ACHN (cell line): ENCODE measurements at places on chromosomes 2 and 18.
A peak's percentile ranks its signal among the peaks of the same experiment; 100 is the strongest.

DNA sequence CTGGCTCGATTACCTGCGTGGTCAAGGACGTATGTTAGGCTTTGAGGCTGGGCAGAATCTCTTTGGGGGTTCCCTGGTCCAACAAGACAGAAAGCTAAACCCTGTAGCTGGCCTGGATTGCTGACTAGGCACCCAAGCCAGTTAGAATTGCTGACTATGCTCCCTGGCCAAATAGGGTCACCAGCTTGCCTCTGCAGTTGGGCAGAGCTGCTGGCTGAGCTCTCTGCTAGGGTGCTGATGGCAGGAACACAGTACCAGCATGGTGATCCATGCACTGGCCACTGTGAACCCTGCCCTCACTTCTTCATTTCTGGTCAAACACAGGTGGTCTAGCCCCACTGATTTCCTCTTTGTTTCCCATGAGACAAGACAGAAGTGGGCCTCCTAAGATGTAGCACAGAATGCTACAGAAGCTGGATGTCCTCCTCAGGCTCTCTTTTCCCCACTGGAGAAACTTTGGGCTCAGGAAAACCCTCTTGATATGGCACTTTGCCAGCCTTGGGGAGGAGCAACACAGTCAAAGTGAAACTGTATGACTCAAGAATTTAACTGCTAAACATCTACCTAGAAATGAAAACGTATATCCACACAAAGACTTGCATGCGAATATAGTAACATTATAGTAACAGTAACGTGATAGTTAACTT, 20.8 kb downstream of the SP140L start:
- DNase-seq: peak; percentile 20

DNA sequence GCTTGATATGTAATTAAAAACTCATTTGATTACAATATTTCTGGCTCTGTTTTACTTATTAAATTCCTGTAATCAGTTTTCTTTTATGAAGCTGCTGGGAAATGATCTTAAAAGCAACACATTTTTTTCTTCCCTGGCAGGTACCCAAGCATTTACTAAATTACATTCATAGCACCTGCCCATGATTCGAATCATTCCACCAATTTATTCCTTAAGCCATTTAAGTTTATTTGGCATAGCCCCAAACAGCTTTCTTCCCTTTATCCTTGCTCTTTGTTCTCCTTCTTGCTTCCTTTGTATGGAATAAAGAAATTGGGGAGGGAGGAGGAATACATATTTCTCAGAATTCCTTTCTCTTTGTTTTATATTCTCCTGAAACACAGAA, 241.3 kb downstream of the AGPS start:
- no peak for DNase-seq

DNA sequence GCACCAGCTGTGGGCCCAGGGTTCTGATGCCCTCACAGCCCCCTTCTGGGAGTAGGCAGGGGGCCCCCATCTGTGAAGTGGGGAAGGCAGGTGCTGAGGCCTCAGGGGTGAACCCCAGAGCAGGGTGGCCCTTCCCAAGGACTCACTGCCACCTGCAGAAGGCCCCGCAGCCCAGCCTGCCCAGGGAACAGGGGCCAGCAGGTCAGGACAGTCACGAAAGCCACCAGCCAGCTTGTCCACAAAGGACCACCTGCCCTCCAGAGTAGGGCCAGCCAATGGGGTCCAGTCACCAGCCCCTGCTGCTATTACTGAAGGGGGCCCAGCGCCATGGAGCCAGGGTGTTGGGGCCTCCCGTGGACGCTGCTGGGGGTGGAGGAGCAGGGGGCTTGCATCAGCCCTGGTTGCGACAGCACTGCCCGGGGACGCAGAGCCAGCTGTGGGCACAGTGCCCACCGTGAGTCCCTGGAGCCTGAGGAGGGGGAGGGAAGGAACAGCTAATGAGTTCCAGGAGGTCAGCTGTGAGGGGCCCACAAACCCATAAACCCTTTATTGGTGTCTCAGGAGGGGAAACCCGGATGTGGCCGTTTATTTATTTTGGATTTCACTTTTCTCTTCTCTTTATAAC, 11.5 kb upstream of the SNED1 start:
- no peak for DNase-seq

DNA sequence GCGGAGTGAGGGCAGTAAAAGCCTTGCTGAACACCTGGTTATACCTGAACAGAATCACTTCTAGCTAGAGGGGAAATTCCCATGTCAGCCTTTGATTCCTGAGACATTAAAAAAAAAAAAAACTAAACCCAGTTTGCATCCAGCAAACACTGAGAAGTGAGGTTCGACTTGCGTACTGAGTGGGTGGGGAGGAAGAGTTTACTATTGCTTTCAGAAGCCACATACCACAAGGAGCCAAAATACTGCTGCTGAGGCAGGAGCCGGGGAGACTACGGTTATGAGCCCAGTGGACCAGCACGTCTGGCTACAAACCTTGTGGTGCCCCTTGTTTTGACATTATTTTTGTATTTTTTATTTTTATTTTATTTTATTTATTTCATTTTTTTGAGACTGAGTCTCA, 2.7 kb downstream of the COLEC11 start:
- DNase-seq: no peak

- DNase-seq: no peak
These were observed 14.7 kb downstream of the ZC3H6 start for GRCh38 chr2:112290088-112290487.

DNA sequence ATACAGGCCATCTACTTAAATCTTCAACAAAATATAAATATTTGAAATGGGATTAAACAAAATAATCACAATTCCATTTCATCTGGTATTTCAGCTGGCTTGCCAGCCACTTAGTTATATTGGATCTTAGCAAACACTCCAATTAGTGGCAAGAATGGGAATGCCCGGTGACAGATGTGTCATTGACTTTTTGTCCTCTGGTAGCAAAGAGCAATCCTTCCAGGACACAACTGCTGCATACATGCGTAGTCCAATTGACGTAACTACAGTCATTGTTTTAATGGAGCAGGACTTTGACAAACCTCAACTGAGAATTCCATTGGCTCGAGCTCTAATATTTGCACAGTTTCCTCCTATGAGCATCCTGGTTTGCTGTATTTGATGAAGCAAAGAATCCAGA, 69.9 kb downstream of the RNF152 start:
- no peak for DNase-seq

DNA sequence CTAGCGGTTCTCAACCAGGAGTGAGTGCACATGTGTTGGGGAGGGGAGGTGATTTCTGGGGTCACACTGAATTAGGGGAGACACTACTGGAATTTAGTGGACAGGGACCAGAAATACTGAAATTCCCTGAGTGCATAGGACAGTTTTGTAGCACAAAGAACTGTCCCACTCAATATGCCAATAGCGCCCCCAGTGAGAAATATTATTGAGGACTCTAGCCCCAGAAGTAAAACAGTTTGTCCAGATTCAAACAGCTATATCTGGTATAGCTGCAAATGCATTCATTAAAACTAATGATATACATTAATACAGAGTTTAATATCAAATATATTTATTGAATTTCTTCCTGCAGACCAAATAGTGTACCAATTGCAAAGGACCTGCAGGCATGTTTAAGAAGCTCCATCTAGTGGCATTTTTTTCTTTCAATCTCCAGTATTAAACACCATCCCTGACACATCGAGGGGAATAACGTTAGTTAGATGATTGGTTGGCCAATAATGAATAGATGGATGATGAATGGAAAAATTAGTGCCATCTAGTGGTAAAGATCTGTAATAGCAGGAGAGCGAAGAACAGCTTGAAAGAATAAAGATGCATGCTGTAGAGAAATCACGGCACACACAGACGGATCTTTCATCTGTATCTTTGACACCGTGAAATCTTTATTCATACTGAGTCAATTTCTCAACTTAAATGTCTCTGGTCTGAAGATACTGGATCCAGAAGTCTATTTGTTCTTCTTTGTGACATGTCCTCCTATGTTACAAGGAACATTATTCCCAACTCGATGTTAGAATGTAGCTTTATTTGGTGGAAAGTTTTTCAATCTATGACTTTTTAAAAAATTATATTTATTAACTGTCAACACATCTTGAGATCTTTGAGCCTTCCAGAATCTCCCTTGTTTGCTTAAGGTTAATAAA, 62.5 kb downstream of the DHRS9 start:
- peak; percentile 65 for DNase-seq

- DNase-seq: peak; percentile 69
These were observed 1183.2 kb upstream of the ACVR2A start for GRCh38 chr2:146661473-146662096.

GRCh38 chr2:170703776-170704476, 11.2 kb upstream of the SP5 start:
- no peak for DNase-seq

DNA sequence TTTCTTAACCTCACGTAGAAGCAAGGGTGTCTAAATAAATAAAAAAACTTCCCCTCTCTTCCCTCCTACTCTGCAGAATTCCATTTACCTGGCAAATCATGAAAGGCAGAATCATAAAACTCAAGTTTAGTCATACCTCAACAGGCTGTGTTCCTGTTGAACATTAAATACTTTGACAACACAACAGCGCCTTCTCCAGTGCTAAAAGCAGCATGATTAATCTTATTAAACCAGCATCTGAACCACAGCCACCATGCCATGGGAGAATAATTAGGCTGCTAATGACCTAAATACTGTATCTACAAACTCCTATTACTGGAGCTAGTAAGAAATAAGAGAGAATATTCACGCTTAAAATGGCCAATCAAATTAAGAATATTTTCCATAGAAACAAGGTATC, 68.1 kb downstream of the CDH2 start:
- peak; percentile 46 for DNase-seq

DNA sequence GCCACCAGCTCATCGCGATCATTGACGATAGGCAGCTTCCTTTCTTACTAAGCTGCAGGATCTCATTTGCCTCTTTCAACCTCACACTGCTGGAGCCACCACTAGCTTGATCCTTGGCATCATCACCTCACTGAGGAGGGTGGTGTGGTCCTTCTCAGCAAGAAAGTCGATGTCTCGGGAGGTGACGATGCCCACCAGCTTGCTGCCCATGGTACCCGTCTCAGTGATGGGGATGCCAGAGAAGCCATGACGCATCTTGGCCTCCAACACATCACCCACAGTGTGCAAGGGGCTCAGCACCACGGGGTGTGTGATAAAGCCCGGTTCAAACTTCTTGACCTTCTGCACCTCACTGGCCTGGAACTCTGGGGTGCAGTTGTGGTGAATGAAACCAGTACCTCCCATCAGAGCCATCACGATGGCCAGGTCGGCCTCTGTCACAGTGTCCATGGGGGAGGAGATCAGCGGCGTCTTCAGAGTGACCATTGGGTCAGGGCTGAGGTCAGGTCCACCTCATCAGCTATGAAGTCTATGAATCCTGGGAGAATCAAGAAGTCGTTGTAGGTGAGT, 22.5 kb downstream of the CFLAR start:
- DNase-seq: no peak

DNA sequence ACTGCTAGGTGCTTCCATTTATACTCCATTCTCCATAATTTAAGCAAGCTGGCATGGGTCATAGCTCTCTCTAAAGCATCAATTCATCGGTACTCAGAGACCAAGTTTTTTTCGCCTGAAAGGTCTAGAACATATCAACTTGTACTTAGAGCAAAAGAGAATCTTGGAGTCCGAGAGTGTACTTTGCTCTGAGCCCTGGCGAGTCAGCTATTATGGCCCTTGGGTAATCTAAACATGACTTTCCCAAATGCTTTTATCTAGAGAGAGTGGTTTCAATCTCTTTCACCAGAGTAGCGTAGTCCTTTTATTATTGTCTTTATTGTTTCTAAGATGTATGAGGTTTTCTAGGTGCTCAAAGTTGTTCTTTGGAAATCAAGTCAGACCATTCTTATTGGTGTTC, 34.4 kb downstream of the MAIP1 start:
- DNase-seq: no peak

DNA sequence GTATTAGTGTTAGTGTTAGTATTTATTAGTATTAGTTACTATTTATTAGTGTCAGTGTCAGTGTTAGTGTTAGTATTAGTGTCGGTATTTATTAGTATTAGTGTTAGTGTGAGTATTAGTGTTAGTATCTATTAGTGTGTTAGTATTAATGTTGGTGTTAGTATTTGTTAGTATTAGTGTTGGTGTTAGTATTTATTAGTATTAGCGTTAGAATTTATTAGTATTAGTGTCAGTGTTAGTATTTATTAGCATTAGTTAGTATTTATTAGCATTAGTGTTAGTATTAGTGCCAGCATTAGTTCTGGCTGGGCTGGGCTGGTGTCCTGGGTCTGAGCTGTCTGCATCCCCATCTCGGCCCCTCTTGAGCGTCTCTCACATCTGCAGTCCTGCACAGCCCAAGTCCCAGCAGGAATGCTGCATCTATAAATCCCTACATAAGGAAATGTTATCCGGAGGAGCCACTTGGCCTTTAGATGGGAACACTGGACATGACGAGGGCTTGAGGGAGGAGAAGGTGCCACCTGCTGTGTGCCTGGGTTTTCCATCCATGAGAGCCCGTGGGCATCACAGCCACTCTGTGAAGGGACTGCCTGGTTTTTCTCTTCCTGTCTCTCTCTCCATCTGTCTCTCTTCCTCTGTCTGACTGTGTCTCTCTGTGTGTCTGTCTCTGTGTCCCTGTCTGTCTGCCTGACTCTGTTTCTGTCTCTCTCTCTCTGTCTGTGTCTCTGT, 33.6 kb downstream of the TWIST2 start:
- no peak for DNase-seq

DNA sequence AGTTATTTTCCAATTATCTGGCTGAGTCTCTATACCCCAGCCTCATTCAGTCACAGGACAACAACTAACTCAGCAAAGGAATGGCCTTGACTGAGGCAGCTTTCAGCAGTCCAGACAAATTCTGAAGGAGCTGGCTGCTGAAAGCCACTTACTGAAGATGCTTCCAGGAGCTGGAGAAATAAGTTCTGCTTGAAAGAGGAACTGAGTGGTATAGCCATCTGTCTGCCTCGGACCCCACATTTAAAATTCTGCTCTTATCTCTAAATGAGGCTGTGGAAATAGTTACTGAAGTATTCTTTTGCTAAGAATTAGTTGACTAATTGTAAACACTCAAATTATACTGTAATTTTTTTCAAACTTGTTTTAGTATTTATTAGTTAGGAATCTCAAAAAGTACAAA, 9.1 kb upstream of the GPD2 start:
- DNase-seq: no peak

DNA sequence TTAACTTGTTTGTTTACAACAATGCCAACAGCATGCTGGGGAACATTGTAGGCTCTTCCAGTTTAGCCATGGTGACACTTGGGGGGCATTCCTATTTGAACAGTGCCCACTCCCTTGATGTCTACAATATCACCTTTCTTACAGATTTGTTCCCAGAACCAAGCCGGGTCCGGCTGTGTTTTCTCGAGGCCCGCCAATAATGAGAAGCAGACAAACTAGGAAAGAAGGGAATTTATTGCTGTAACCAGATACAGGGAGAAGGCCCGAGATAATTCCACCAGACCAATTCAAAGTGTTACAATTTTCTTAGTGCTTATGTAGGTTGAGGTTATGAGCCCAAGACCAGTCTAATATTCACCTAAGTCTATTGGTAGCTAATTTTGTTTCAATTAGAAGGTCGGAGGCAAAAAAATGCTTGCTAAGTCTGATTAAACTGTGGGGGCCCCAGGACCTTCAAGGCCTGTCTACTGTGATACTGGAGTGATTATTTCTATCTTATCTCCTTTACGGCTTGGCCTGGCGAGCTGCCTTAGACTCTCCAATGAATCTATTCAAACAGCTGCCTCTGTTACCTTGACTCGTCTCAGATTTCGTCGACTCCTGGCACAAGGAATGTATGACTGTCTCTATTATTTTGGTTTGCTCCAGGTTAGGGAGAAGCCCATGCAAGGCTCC, 59.1 kb upstream of the PSME4 start:
- DNase-seq: no peak

GRCh38 chr2:170434900-170435621, 257.1 kb downstream of the MYO3B start:
- DNase-seq: no peak
